ENCODE measurements at places on chromosomes 2 and 18.

GRCh38 chr2:164896634-164897355, 55.2 kb upstream of the COBLL1 start:
- no peak for DNase-seq

DNA sequence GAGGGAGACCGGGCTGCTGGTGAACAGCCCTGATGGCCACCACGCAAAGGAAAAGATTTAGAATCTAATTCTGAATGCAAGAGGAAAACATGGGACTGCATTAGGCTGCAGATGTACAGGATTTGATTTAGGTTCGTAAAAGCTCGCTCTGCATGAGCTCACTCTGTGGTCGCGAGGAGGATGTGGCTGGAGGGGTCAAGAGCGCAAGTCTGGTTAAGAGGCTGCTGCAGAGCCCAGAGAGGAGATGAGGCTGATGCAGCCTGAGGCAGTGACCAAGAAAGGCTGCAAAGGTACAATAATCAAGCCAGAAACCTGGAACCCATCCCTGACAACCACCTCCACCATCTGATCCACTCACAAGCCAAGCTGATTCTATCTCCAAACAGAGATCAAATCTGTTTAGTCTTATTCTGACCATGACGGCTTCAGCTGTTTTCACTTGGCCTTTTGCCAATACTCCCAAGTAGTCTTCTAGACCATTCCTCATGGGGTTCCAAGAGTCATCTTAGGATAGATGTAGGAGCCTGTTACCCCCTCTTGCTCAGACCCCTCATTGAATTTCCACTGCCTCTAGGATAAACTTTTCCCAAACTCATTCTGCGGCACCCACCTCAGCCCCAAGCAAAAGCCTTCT, 58.9 kb upstream of the ARL4C start:
- no peak for DNase-seq

- no peak for DNase-seq
These were observed 132.1 kb upstream of the MMADHC start for GRCh38 chr2:149719695-149720094.

- DNase-seq: no peak
These were observed 125.7 kb downstream of the B3GNT2 start for GRCh38 chr2:62321380-62322289.

GRCh38 chr2:221675201-221675908, 103.3 kb upstream of the EPHA4 start:
- no peak for DNase-seq

GRCh38 chr2:11397513-11397912, 53.1 kb upstream of the ROCK2 start:
- no peak for DNase-seq

- DNase-seq: no peak
These were observed 104.8 kb downstream of the TANC1 start for GRCh38 chr2:159073256-159073655.

DNA sequence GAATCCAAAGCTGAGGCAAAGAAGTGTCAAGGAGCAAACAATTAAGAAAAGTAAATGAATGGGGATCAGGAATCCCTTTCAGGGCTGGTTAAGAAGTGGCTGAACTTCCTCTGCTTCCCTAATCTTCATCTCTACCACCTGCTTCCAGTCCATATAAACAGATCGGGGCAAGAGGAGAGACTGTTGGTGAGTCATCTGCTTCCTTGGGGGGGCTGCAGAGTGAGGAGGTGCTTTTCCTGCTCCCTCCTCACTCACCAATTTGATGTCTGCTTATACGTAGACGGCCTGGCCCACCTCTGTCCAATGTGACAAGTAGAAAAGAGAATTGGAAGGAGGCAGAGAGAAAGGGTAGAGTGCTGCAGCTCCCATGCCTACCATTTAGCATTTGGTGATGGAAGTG, 68.4 kb downstream of the NAB1 start:
- no peak for DNase-seq

DNA sequence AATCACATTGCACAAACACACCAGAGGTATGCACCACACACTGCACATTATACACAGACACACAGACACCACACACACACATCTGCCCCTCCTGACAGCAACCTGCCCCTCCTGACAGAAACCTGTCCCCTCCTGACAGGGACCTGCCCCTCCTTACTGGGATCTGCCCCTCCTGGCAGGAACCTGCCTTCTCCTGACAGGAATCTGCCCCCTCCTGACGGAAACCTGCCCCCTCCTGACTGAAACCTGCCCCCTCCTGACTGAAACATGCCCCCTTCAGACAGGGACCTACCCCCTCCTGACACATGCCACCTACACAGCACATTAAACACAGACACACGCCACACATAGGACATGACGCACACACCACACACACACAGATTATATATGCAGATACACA, 88.9 kb downstream of the PXDN start:
- no peak for DNase-seq

All from C1 segment of cervical spinal cord (tissue), 14 donors.